Activated naive CD4-positive, alpha-beta T cell treated with anti-CD3 and anti-CD28 coated beads, Interleukin-2, amount 50 U/mL, for 16 hours (primary cell): ENCODE measurements at places on chromosomes 2 and 18.

DNA sequence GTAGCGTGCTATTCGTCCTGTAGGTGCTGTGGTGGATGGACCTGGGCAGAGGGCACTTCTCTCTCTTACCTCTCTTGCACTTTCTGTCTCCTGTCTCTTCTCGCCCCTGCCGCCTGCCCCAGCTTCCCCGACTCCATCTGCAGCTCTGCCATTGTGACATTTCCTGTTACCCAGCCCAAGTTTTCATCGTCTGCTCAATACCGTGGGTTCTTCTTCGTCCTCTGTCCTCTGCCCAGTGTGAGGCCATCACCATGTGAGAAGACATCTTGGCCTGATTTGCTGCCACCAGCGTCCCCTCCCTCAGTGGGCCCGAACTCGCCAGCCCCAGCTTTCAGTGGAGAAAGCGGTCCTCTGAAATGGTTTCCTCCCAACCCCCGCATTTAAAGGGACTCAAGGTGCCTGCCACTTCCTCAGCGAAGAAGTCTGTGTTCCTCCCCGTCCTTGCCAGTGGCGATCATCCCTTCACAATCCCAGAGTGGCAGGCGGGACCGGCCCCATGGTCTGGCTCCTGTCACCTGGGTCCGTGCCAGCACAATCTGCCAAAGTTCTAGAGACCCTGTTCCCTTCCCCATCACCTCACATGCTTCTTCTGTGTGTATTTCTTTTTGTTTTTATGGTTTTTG is 18.0 kb downstream of the TGOLN2 start:
- DNase-seq, result no peak

GRCh38 chr2:60972889-60973656 is 44.4 kb upstream of the PEX13 start:
- DNase-seq, result no peak

GRCh38 chr2:858646-859045 is 92.0 kb upstream of the SNTG2 start:
- DNase-seq, result no peak

- DNase-seq, result no peak
Measured at GRCh38 chr2:176830362-176830761, 382.2 kb upstream of the HNRNPA3 start.

DNA sequence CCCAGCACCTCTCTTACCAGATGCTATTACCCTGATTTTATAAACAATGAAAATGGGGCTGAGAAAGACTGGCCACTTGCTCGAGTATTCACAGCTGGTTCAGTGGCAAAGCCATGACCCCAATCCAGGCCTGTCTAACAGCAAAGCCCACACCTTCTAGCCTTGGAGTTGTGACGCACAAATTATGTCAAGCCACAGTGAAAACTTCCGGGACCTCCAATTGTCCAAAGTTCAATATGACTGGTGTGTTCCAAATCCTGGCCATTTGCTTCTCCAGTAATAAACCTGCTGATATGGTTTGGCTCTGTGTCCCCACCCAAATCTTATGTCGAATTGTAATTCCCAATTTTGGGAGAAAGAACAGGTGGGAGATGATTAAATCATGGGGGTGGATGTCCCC is 64.7 kb upstream of the RIOK3 start:
- no peak for DNase-seq

DNA sequence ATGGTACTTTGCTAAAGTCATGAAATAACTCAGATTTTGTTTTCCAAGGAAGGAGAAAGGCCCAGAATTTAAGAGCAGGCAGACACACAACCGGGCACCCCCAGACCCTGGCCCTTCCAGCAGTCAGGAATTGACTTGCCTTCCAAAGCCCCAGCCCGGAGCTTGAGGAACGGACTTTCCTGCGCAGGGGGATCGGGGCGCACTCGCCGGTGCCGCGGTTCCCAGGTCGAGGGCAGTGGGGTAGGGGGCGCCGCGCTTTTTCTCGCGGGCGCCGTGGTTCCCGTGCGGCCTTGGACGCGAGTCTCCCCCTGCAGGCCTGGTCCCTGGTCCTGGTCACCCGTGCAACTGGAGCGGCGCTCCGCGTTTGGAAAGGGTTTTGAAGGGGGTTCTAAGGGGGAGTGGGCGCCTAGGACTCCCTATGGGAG is 1.2 kb downstream of the ZNF236 start:
- no peak for DNase-seq

DNA sequence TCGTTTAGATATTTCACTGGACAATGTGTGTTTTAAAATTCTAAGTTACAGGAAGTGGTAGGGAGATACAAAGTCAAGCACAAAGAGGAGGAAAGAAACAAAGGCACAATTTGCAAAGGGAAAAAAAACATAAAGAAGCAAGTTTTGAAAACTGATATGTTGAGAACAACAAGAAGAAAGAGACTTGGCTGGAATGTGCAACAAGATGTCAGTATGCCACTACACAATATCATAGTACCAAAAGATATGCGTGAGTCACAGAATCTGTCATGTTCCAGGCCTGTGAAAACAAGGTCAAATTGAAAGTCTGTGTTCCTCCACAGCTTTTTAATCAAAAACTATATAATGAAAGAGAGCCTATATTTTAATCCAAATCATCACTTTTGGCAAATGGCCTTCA is 12.0 kb downstream of the EXOC6B start:
- DNase-seq, result no peak

- peak; percentile 8 for DNase-seq
Measured at GRCh38 chr2:233446606-233447305, 92.5 kb downstream of the DGKD start.

DNA sequence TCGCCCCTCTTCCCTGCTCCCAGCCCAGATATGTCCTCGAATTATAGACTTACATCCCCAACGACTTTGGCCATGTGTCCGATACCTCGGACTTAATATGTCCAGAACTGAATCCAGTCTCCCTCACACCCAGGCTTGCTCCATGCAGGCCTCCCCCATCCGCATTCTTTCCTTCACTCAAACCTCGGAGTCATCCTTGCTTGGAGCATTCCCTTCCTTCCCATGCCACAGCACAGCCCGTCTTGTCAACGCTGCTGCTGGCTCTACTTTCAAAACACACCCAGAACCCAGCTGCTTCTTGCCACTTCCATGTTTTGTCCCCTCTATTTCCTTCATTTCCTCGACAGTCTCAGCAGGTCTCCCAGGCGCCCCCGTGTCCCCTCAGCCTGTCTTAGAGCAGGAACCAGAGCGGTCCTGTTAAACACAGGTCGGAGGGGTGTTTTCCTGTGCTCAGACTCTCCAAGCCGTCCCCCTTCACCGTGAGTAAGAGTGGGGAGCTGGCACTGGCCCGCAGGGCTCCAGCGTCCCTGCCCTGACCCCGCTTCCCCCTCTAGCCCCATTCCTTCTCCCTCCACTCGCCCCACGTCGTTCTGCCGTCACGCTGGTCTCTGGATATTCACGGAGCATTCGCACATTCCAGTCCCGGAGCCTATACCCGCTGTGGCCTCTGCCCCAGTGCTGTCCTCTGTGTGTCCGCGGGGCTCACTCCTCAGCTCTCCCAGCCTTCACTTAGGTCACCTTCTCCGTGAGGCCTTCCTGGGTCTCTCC is 54.4 kb downstream of the VAPA start:
- no peak for DNase-seq

- no peak for DNase-seq
Measured at GRCh38 chr2:226308323-226308680, 491.3 kb downstream of the IRS1 start.

DNA sequence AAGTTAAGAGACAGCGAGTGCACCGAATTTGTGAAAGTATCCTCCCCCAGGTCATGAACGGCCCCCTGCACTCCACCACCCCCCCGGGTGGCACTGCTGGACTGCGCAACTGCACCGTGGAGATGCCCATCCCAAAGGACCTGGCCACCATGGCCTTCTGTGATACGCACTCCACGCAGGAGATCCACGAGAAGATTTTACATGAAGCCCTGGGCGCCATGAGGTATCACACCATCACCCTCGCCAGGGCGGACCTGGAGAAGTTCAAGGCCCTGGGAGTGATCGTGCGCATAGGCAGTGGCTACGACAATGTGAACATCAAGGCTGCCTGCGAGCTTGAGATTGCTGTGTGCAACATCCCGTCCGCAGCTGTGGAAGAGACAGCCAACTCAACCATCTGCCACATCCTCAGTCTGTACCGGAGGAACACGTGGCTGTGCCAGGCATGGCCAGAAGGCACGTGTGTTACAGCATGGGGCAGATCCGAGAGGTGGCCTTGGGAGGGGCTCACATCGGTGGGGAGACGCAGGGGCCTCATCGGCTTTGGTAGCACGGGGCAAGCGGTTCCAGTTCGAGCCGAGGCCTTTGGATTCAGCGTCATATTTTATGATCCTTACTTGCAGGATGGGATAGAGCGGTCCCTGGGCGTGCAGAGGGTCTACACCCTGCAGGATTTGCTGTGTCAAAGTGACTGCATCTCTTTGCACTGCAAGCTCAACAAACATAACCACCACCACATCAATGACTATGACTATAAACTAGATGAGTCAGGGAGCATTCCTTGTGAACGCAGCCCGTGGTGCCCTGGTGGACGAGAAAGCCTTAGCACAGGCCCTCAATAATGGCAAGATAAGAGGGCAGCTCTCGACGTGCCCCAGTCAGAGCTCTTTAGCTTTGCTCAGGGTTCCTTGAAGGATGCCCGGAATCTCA is 290.8 kb upstream of the MC4R start:
- no peak for DNase-seq

DNA sequence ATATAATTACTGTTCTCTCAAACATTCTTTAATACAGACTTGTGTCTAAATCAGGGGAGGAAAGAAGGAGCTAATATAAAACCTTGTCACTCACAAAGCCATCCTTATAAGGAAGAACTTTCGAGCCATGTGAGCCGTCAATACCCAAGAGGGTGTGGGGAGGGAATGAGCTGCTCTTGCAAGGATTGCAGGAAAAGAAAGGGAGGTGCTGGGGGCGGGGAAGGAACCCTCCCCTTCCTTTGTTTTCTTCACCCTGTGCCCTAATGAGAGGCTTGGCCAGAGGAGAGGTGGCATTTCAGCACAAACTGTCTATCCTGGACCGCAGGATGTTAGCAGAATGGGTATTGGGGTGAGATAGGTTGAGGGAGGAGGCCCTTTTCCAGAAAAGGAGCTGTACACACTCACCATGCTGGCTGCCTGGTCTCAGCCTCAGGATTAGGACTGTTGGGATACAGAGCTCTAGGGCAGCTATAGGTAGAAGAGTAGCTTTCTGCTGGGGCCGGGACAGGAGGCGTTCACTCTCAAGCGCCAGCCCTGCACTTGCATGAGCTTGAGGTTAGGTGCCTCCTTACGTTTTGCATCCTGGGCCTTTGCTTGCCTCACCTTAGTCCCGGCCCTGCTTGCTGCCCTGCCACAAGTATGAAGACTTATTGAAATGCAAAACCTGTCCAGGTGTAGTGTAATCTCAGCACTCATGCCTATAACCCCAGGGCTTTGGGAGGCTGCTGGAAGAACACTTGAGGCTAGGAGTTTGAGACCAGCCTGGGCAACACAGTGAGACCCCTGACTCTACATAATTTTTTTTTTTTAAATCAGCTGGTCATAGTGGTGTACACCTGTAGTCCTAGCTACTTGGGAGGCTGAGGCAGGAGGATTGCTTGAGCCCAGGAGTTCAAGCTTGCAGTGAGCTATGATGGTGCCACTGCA is 190.5 kb downstream of the LOXHD1 start:
- DNase-seq, result no peak

- peak; percentile 60 for DNase-seq
Measured at GRCh38 chr2:62196278-62196901, 475 bp downstream of the B3GNT2 start.

- DNase-seq, result no peak
Measured at GRCh38 chr2:151029406-151030157, 232.1 kb downstream of the RBM43 start.
